Activated CD8-positive, alpha-beta memory T cell treated with anti-CD3 and anti-CD28 coated beads for 4 hours (primary cell): ENCODE measurements at places on chromosomes 2 and 18.

DNA sequence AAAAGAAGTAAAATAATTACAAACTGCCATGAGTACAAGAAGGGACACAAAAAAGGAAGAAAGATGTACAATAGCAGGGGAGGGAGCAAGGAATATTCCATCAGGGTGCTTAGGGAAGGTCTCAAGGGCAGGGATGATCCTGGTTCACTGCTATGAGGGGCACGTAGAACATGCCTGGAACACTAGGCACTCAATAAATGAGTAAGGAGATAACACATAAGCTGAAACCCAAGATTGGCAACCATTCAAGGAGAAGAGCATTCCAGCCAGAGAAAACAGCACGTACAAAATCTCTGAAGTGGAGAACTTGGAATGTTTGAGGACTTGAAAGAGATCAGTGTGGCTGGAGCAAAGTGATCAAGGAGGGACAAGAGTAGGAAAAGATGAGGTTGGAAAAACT lies 103.2 kb downstream of the FAM161A start:
- DNase-seq, result no peak

GRCh38 chr2:59734743-59735142 lies 818.7 kb downstream of the BCL11A start:
- DNase-seq, result no peak

DNA sequence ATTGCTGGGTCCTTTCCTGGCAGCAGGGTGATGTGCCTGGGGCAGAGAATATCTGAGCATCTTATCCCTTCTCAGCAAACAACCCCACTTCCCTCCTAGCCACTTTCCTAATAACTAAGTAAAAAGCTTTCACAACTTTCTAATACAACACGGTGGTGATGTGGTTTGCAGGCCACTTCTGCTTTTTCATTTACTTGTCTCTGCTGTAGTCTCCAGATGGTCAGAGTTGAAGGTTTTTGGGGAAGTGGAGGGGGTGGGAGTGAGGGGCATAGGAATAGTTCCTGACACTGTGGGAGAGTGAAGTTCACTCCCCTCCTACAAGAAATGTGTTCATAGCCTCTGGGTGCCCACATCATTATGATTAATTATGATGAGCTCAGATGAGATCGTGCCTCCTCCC lies 11.6 kb downstream of the OXER1 start:
- DNase-seq, result no peak

GRCh38 chr18:13461936-13462335 lies 243.4 kb downstream of the LDLRAD4 start:
- no peak for DNase-seq

- no peak for DNase-seq
These were observed 26.2 kb downstream of the INPP4A start for GRCh38 chr2:98470851-98471255.

- DNase-seq, result no peak
These were observed 3.4 kb downstream of the LPIN1 start for GRCh38 chr2:11749646-11750349.

- no peak for DNase-seq
These were observed 118.7 kb downstream of the HAUS1 start for GRCh38 chr18:46222710-46223360.
